ENCODE measurements at places on chromosomes 2 and 18.

DNA sequence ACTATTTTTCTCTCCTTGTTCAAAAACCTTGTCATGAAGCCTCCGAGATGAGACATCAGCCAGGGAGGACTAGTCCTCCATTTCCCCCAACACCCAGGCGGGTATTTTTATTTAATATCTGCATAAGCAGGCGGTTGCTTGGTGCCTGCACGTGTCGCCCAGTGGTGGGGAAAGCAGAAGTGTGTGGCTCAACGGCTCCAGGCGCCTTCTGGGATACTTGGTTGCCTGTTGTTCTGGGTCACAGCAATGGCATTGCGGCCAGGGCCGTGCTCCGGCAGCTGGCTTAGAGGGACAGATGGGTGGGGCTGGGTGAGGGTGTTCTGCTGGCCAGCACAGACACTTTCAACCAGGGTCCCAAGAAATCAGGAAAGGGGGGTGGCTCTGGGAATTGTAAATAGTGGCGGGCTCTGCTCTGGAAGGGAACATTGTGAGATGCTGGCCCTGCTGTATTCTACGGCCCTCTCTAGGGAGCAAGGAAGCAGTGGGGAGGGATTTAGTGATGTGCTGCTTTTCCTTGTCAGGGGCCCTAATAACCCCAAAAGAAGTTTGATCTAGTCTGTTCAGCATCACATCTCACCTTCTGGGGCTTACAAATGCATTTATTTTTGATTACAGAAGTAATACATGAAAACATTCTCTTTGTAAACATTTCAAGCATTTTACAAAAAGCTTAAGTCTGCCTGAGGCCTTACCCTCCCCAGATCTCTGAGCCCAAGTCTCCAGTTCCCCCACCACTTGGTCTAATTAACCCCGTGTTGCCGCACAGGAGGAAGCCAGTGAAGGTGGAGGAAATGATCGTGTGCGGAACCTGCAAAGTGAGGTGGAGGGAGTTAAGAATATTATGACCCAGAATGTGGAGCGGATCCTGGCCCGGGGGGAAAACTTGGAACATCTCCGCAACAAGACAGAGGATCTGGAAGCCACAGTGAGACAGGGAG, 1.1 kb downstream of the VAMP8 start:
- no peak for DNase-seq

- DNase-seq, result no peak
Measured at GRCh38 chr2:224849264-224849663, 133.1 kb upstream of the CCDC195 start.

DNA sequence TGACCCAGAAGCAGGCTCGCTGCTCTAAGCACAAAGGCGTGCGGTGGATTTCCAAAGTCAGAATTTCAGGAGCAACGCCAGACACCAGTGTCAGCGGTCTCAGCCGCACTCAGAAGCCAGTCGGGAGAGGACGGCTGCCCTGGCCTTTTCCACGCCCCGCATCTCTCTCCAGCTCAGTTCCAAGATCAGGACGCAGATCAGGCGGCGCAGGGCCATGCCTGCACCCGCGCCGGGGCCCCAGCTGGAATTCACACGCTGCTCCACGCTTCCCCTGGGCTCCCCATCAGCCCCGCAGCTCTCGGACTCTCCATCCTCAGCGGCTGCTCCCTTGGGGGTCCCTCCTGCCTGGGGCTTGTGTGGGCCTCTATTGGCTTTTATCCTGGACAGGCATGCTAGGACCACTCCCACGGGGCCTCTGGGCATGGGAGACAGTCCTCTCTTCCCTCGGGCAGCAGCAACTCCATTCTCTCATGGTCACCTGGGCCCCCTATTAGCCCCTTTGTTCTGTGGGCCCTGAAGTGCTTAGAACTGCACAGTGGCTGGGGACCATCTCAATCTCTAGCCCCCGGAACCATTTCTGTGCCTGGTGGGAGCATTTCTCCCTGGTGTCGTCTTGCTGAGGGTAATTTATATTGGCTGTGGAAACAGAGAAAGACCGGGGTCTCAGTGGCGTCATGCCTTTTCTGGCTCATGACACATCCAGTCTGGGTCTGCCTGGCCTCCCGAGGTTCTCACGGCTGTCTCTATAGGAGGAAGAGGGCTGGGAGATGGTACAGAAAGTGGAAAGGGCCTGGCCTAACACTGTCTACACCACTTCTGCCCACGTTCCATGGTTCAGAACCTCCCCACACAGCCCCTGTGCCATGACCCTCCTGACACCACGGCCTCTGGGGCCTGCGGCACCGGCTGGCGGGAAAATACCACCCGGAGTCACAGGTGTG, 14.9 kb upstream of the TMEM18 start:
- no peak for DNase-seq

GRCh38 chr2:68452158-68452900, 14.8 kb downstream of the FBXO48 start:
- DNase-seq, result no peak

DNA sequence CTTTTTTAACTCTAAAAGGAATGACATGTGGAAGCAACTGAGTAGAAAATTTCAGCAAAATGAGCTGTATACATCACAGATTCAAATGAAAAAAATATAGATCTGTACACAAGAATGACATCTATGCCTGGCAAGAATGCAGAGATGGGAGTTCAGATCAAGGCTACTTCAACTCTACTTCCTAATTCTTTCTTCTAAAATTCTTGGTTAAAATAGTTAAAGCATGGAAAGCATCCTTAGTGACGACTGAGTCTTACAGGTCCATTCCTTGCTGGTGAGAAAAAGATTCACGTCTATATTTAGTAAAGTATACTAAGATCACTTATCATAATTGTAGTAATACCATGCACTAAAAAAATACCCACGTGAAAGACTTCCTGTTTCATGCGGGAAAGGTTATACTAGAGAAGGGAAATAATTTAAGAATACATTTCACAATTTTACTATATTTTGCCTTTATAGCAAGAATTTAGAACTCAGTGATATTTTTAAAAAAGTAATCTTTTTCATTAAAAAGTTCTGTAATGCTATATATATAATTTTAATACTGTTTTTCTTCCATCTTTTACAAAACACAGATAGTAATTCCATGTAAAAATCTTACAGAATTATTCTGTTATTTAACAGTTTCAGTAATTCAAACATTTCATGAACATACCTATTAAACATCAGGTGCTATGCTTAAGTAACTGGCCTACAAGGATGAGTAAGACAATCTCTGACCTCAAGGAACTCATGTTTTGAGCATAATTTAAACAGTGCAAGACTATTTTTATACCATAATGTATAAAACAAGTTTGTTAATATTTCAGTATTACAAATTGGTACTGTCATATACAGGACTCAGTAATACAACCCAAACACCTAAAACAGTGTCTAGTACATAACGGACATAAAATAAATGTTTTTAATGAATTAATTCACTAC, 159.6 kb downstream of the BAZ2B start:
- no peak for DNase-seq

GRCh38 chr2:53630026-53630606, 137.5 kb upstream of the CHAC2 start:
- DNase-seq, result no peak
